Cortex of kidney (tissue), 1 donor: ENCODE measurements at places on chromosomes 7 and 10.

DNA sequence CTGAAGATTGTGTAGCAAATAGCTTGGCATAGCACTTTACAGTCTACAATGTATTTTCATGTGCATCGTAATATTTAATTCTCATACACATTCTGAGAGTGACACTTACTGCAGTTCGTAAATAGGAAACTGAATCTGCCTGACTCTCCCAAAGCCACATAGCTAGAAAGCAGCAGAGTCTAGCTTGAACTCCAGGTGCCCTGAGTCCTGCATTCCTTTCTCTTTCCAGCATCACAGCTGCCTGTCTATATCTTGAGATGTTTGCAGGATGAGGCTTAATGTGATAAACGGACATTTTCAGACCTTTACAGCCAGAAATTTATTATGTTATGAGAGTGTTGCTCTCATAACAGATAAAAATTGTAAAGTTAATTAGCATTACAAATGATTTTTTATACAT lies 132.9 kb upstream of the PLXDC2 start:
- no peak for DNase-seq

DNA sequence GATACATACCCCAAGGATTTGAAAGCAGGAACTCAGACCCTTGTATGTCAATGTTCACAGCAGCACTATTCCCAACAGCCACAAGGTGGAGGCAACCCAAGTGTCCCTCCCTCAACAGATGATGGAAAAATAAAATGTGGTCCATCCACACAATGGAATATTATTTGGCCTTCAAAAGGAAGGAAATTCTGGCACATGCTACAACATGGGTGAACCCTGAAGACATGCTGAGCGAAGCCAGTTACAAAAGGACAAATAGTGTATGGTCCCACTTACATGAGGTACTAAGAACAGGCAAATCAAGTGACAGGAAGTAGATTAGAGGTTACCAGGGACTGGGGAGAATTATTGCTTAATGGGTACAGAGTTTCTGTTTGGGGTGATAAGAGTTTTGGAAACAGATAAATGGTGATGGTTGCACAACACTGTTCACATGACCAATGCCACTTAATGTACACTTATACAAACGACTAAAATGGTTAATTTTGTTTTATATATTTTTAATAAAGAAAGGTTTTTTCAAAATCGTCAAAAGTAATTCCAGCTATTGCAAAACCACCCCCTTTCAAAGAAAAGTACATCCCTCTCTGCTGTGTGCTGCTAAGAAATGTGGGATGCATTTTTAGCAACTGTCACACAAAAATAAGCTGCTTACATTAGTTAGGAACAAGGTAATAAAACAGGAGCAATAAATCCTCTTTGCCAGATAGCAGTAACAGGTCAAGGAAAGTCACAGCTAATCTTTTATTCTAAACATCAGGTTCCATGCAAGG lies 85.7 kb downstream of the GRB10 start:
- DNase-seq = no peak

- no peak for DNase-seq
Observed at GRCh38 chr7:124034754-124035100, 1.9 kb upstream of the TMEM229A start.

- no peak for DNase-seq
Observed at GRCh38 chr10:4812046-4812445, 14.0 kb upstream of the AKR1E2 start.

- DNase-seq = no peak
Observed at GRCh38 chr7:77913977-77914607, 115.5 kb downstream of the PHTF2 start.

GRCh38 chr7:3495530-3495929 lies 194.5 kb downstream of the SDK1 start:
- no peak for DNase-seq

DNA sequence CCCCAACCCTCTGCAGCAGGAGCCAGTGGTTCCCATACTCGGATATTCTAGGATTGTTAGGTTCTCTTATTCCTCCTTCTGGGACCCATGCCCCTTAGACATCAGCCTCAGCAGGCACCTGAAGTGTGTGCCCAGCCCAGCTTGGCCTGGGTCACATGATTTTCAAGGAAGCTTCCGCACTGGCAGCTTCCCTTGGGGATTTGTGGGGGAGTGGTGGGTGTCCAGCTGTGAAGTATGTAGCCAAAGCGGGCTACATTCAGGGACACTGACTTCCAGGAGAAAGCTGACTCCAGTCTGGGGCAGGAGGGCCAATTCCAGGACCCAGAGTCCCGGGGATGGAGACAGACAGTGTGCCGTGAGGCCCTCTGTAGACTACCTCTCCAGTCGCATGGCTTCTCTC lies 1.3 kb downstream of the LDB1 start:
- DNase-seq = no peak

DNA sequence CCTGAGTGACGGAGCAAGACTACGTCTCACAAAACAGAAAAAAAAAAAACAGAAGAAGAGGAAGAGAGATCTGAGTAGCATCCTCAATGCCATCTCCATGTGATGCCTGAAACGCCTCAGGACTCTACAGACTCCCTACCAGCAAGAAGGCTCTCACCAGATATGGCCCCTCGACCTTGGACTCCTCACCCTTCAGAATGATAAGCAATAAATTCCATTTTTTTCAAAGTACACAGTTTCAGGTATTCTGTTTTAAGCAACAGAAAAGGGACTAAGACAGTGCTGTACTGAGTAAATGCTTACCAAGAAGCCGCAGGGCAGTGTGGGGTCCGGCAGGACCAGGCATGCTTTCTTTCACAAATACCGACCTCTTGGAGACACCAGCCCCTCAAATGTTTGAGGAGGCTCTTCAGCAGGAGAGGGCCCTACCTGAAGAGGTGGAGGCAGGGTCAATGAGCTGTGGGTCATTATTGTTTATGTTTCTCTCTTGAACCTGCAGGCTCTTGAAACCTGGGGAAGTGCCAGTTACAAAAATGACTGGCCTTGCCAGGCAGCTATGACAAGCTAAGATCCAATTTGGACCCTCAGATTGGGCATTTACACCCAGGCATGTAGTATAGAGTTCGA lies 204.1 kb upstream of the LYZL1 start:
- DNase-seq = no peak

- DNase-seq = no peak
Observed at GRCh38 chr10:72370201-72370722, 15.5 kb upstream of the DNAJB12 start.

DNA sequence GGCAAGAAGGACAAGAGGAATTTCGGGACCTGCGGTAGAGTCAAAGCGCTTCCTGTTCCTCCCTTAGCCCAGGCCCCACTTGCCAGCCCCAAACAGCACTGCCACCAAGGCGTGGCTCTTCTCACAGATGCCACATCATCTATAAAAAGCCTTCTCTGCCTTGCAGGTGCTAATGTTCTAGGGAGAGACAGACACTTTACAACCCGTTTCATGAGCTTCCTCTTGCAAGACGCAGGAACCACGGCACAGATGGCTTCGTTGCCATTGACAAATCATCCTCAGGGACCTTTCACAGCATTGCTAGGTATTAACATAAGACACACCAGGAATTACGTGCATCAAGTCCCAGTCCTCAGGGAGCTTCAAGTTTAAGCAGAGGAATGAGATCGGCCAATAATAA lies 180.9 kb downstream of the JCAD start:
- DNase-seq = no peak

DNA sequence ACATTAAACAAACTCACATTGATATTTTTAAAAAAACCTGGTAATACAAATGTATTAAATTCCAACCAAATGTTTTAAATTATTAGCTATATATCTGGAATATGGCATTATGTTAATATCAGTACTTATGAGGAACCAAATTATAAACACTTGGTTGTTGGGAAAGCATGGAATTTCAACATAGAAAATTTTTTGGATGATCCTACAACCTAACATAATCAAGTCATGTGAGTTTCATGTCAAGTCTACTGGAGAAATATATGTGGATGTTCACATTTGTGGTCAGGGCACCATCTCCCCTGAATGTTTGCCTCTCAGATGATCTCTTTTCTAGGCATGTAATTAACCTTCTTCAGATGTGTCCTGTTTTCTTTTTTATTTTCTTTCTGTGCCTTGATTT lies 5.2 kb upstream of the POT1 start:
- DNase-seq = no peak

GRCh38 chr7:130850956-130851355 lies 116.9 kb upstream of the KLF14 start:
- DNase-seq = no peak

DNA sequence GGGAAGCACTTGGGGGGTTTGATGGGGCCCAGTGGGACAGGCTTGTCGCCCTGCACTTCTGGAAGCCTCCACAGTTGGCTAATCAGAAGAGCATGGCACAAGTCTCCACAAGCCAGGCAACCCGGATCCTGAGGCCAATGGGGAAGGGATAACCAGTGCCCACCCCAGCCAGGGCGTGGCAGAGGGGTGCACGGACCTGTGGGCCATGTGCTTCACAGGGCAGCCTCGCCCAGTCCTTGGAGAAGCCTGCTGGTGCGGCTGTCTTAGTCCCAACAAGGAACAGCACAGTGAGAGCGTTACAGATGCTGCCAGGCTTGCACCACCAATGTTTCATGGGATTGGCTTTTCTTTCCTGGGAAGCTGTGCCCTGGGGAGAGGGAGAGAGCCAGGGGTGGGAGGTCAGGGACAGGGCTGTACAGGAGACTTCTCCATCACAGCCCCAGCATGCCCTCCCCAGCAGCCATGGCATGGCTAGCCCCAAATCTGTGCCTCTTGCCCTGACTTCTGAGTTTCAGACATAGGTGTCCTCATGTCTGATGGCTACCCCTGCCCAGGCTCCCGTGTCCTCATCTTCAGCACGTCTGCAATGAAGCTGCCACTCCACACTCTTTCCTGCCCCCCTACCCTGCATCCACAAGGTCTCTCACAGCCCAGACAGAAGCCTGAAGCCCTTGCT lies 116.0 kb downstream of the PTPN20 start:
- DNase-seq = no peak

- no peak for DNase-seq
Observed at GRCh38 chr10:118966076-118966849, 63.3 kb upstream of the NANOS1 start.

DNA sequence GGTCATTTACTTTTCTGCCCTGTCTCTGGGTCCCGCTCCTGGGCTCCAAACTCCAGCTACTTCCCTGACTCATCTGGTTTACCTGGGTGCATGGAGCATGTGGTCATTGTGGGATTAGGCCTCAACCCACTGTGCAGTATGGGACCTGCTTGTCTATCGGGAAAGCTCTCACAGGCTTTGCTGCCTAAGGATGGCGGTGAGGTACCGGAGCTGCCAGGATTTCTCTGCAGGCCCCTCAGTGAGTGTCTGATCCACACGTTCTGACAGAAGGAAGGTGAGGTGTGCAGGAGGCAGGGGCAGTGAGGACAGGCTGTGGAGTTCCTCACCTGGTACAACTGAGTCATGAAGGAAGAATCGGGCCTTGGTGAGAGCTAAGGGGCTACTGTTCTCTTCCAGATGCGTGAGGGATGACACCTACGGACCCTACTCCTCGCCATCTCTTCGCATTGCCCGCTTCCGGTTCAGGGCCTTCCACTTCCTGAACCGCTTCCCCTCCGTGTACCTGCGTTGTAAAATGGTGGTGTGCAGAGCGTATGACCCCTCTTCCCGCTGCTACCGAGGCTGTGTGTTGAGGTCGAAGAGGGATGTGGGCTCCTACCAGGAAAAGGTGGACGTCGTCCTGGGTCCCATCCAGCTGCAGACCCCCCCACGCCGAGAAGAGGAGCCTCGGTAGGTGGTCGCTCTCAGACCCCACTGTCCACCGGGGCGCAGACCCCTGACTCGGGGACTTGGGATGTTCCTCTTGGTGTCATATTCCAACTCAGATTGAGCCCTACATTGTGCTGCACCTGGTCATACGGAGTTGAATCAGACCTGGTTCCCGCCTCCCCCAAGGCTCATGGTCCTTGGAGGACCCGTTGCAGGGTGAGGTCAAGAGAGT lies 56.7 kb downstream of the C10orf120 start:
- no peak for DNase-seq

- DNase-seq = no peak
Observed at GRCh38 chr7:4058158-4058557, 623.9 kb upstream of the FOXK1 start.

GRCh38 chr10:88832376-88832775 lies 19.3 kb downstream of the ANKRD22 start:
- DNase-seq = no peak
